Lung (tissue), 17 donors: ENCODE measurements at places on chromosomes 2 and 18.

- no peak for DNase-seq
Measured at GRCh38 chr18:46369323-46369722, 265.1 kb downstream of the HAUS1 start.

DNA sequence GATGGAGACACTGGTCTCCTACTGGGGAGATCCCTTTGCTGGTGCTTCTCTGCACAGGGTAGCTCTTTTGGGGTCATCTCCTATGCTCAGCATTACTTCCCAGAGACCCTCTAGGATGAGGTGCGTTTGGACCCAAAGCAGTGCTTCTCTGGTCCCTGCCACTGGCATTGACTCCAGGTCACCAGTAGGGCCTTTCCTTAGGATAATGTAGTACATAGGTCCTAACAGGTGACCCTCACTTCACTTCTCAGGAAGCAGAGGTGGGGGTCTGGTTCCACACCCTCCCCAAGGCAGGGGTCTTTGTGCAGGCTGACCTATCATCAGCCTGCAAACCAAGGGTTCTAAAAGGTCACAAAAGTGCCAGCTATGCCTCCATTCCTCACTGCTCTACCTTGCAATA is 145.8 kb upstream of the HS6ST1 start:
- no peak for DNase-seq

DNA sequence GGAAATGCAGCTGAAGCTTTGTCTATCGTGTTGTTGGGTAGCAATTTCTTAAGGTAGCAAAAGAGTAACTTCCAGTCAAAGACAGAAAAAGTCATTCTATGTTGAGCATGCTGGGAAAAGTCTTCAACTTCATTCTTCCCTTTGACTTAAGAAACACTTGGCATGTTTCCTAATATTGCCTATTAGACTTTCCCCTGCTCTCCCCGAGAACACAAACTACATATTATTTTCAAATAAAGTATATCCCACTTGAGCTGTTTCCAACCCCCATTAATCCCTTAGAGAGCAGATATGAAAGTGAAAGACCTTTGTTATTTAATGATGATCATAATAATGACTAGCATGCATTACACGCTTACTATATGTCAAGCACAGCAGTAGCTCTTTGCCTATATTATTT is 136.0 kb upstream of the SPOPL start:
- DNase-seq, result peak; percentile 57

DNA sequence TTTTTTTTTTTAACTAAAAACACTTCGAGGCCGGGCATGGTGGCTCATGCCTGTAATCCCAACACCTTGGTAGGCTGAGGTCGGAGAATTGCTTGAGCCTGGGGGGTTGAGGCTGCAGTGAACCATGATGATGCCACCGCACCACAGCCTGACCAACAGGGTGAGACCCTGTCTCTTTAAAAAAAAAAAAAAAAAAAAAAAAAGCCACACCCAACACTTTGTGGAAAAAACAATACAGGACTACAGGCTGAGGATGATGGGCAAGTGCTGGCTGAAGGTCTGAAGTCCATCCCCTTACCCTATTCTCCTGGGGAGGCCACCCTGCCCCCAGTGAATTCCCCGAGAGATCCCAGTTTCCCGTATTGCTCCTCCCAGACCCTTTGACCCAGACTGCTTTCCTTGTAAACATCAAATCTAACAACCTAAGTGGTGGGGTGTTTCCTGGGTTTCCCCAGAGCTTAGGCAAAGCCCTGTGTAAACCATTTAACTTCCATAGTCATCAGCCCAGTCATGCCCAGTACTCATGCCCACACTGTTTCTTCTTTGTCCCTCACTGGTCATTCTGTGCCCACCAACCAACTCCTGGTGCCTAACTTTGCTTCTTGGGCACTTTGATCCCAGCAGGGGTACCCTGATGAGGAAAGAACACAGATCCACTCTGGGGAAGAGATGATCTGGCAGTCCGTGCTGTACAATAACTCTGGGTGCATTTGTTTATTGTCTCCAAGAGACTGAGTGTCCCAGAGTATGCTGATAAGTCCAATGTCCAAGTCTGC is 5.8 kb upstream of the TMEM37 start:
- no peak for DNase-seq

- peak; percentile 73 for DNase-seq
Measured at GRCh38 chr2:54456612-54457322, 640 bp downstream of the SPTBN1 start.

DNA sequence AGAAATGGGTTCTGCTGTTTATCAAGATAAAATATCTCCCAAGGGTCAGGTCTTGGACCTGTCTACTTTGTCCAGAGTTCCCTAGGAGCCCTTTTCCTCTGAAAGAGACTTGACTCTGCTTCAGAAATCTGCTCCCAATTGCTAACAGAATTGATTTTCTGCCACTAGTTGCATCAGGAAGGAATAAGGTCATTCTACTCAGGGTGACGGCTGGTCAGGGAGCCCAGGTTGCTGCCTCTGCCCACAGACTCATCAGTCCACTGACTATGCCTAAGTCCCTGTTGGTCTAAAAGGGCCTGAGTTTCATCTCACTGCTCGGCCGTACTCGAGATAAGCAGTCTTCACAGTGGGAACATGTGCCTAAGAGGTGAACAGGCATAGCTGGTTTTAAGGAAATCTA is 61.2 kb downstream of the EVA1A start:
- no peak for DNase-seq

DNA sequence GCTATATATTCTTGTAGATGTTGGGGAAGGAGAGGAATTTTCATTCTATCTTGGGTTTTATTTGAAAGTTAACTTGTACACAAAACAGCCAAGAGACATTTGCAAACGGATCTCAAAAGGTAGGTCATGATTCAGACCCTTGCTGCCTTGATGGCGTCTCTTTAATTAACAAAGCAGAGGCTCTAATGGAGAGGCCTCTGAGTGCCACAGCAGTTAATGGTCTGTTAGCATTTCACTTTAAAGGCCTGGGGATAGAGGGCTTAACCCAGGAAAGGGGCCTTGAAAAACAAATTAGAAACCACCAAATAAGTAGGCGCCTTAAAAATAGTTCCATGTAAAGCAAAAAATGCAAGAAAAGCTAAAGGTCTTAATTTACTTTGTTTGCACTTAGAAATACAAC is 836.9 kb upstream of the CELF4 start:
- no peak for DNase-seq

DNA sequence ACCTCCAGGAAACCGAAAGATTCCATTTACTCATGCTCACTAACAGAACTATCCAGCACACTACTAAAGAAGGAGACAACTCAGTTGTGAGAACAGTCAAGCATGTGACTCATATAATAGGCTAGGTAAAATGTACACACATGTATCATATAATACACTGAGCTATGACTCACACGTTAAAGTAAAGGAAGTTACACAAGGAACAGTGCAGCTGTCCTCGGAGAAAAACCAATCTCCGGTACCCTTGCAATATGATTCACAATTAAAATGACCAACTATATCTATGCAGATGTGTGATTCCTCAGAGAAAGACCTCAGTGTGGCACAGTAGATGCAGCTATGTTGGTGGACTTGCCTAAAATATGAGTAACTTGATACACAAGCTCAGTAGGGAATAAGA is 76.5 kb downstream of the STRN start:
- no peak for DNase-seq

DNA sequence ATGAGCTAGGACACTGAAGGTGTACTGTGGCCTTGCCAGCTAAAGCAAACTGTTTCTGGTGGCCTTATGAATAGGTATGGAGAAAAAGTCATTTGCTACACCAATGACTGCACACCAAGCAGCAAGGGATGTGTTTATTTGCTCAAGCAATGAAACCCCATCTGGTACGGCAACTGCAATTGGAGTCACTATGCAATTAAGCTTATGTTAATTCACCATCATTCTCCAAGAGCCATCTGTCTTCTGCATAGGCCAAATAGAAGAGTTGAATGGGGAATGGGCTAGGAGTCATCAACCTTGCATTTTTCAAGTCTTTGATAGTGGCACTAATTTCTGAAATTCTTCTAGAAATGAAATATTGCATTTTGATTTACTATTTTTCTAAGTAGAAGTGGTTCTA is 372.0 kb downstream of the KCNJ3 start:
- no peak for DNase-seq

DNA sequence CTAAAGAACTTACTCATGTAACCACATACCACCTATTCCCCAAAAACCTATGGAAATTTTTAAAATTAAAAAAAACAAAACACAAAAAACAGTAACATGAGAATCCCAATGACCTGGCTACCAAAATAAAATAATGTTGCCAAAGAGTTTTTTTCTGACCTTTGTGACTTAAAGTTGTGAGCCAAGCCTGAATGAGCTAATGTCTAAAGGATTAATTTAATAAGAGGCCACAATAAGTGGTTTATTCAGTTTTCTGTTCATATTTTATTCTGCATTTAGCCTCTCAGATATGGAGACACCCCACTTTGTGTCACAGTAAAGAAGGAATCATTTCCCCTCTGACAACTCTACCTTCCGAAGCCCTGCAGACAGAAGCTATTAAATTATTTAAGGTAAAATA is 42.6 kb upstream of the DYNC2LI1 start:
- DNase-seq, result peak; percentile 28
